Activated CD4-positive, CD25-positive, alpha-beta regulatory T cell (primary cell): ENCODE measurements at places on chromosomes 11 and 22.

- no peak for DNase-seq
These were observed 8.5 kb downstream of the MRPL16 start for GRCh38 chr11:59801981-59802638.

DNA sequence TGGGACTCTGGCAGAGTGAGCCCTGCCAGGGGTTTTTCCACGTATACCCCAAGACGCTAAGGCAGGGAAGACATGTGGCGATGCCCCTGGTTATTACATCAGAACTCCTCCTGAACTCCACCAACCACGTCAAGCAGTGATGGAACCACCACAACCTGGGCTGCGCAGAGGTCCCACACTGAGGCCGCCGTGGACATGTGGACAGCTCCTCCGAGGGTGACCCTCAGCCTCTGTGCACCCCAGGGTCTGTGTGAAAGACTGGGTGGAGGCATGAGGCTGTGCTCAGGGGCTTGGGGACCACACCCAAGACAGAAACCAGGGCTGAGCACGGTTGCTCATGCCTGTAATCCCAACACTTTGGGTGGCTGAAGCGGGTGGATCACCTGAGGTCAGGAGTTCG lies 52.2 kb downstream of the TRMU start:
- no peak for DNase-seq

- no peak for DNase-seq
These were observed 5.7 kb downstream of the PANX2 start for GRCh38 chr22:50175921-50176849.

- DNase-seq = no peak
These were observed 10.0 kb downstream of the MED15 start for GRCh38 chr22:20517422-20517821.

- no peak for DNase-seq
These were observed 32.2 kb downstream of the ZBTB16 start for GRCh38 chr11:114091516-114092397.

DNA sequence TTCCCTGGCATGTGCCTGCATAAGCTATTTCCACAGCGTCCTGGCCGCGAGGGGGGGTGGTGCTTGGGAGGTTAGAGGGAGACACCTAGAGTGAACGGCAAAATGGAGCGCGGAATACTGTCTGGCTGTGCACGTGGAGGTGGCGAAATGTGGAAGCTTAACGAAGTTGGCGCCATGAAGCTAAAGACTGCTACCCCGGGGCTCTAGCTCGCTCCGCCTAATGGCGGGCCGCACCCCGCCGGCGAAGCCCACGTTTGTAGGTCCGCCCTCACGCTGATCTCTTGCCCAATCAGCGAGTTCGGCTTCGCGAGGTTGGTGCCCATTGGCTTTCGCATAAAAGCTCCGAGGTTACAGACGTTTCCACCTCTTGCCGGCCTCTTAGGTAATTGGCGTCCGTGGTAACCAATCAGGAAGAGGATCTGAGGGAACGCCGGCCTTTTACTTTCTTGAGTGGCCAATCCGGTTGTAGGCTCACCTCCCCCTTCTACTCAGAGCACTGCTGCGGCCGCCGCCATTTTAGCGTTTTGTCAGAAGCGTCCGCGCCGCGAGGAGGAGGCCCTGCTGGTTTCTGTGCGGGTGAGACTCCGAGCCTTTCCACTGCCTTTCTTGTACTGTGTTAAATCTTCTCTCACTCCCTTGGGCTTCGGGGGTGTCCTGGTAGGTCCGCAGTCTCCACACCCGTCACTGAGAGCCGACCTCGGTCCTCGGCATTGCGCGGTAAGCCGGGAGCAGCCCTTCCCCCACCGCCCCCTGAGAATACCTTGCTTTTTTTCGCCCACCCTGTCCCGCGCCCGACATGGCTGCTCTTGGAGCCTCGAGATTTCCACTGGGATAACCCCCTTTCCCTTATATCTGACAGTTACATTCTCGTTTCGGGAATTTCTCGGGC lies at the start of gene RBM4:
Gene RBM4, plus strand, starts transcription at position 527 of the 889 bp plus-strand sequence. CDS start 1,009 bp downstream, outside the sequence.
- DNase-seq = peak; percentile 90

- DNase-seq = no peak
These were observed 1.1 kb upstream of the MTMR2 start for GRCh38 chr11:95925011-95925410.

- no peak for DNase-seq
These were observed 12.3 kb downstream of the ABTB2 start for GRCh38 chr11:34345540-34345876.

DNA sequence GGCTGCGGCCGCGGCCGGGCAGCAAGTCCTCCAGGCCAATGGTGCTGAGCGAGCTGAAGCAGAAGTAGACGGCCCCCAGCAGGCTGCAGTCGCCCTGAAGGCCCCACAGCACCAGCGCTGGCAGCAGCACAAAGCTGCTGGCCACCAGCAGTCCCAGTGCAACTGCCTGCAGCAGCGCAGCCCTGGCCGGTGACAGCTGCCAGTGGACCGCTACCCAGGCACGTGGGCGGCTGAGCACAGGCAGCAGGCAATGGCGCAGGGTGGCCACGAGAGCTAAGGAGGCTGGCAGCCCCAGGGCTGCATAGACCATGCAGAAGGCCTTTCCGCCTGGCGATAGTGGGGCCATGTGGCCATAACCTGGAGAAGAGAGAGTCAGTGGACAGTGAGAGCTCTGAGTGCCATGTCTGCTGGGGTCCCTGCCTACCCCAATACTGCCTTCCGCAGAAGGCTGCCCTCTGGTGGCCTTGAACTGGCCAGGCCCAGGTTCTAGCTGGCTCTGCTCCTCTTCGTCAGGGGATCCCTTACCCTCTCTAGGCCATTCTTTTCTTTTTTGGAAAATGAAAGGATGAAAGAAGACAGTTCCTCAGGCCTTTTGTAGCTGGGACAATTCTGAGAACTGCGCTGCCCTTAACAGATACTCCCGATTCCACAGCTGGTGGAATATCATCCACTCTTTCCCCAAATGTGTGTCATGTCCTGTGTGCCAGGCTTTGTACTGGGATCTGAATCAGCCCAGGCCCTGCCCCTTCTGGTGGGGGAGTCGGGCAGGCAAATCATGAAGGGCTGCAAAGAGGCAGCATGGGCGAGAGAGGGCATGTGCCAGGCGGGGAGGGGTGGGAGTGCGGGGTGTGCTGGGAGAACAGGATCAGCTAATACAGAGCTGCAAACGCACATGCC lies 1.8 kb downstream of the KCNK7 start:
- DNase-seq = no peak

GRCh38 chr11:45374653-45375059 lies 88.5 kb upstream of the SYT13 start:
- DNase-seq = no peak

DNA sequence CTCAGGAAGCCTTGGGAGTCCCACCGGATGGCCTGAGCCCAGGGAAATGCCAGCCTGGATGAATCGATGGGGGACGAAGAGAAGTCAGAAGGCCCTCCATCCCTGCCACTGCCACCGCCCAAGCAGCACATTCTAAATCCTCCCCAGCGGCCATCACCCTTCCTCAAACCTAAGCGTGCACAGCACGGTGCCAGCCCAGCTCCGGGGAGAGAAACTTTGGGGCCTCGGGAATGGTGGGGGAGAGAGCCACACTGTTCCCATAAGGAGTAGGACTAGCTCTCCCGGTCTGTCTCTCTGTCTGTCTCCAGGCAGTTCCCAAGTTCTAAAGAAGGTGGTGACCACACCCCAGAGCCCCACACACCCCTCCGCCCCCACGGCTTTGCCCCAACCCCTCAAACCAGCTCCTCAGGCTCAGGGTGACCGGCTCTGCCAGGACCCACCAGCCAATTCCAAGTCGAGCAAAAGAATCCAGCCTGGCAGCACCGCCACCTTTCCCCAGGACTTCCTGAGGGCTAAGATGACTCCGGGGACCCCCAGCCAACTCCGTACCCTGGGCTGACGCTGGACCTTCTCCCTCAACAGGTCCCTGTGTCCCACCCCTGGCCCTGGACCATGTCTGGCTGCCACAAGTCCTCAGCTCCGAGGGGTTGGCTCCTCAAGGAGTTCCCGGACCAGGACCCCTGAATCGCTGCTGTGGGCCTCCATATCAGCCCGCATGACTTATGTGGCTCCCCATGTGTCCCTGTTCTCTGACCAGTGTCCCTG lies 2.7 kb downstream of the AHNAK start:
- DNase-seq = no peak

- DNase-seq = no peak
These were observed 25.6 kb downstream of the MMP13 start for GRCh38 chr11:102929972-102930371.

- no peak for DNase-seq
These were observed at the start of gene PARVA for GRCh38 chr11:12377106-12377823. Gene PARVA, plus strand, starts transcription at chr11:12377571. Its CDS starts 77 bp downstream, at chr11:12377648.

GRCh38 chr11:107014871-107015270 lies 3.4 kb downstream of the GUCY1A2 start:
- DNase-seq = no peak

- no peak for DNase-seq
These were observed 353.1 kb downstream of the TBC1D22A start for GRCh38 chr22:47115518-47115890.

DNA sequence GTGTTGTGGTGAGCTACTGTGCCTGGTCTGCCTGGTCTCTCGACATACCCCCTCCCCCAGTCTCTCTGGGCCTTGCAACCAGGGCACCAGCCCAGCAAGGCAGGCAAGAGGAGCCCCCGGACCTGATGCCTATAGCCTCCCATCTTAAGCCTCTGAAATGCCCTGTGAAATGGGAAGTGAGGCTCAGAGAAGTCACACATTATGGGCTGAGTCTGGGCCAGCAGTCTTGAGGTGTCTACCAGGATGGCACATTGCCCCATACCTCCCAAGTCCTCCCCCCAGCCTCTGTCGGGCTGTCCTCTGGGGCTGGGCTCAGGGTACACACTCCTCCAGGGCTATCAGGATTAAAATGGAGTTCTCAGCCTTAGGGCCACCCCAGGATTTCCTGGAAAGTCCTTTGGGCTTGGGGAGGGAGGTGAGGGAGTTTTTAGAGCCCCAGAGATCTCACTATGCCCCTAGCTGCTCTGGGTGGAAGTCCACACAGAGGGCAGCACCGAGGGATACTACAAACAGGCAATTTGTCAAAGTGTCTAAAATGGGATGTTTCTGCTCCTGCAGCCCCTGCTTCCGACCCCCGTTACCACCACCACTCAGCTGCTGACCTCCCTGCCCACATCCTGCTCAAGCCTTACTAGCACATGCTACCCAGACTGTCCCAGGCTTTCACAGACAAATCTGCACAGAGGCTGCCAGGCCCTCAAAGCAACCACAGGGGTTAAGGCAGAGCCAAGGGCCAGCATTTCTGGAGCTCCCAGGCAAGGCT lies 3.1 kb upstream of the SH3BP1 start:
- DNase-seq = no peak

DNA sequence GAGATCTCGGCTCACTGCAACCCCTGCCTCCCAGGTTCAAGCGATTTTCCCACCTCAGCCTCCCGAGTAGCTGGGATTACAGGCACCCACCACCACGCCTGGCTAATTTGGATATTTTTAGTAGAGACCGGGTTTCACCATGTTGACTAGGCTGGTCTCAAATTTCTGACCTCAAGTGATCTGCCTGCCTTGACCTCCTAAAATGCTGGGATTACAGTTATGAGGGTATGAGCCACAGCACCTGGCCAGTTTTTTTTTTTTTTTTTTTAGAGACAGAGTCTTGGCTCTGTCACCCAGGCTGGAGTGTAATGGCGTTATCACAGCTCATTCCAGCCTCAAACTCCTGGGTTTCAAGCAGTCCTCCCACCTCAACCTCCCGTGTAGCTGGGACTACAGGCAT lies 54.9 kb upstream of the PRR5 start:
- no peak for DNase-seq

DNA sequence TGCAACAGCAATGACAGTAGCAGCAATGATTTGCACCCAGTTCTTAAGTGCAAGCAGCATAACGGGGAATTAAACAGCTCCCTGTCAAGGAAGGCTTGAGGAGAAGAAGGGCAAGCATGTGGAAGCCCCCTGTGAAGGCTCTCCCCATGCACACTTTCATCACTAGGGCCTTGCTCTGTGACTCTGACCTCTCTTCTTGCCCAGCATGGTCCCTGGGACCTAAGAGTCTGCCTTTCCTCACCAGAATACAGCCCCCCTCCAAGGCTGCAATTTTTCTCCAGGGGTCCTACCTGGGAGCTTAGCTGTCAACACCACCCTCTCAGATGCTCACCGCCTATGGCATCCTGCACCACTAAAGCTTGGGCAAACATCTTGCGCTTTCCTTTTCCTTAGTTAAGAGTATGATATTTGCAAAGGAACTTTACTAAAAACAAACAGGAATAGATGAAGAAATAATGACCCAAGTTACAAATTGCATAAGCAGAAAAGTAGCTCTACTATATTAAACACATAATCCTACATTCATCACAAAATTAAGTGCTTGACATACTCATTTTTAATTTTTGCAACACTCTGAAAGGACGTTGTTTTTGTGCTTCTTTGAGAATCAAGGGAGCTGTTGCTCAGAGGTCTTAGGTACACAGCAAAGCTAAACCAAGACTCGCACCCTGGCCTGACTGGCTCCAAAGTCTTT lies 187.6 kb downstream of the ADAMTS15 start:
- no peak for DNase-seq

- no peak for DNase-seq
These were observed 14.2 kb upstream of the CCDC89 start for GRCh38 chr11:85699957-85700741.

- no peak for DNase-seq
These were observed 156.3 kb downstream of the COMMD9 start for GRCh38 chr11:36132940-36133339.

- no peak for DNase-seq
These were observed 6.8 kb upstream of the PPM1F start for GRCh38 chr22:21959274-21960074.

GRCh38 chr11:64656862-64657261 lies 65.8 kb downstream of the SLC22A12 start:
- DNase-seq = no peak

GRCh38 chr11:134951305-134951700 lies 539.3 kb upstream of the B3GAT1 start:
- no peak for DNase-seq

DNA sequence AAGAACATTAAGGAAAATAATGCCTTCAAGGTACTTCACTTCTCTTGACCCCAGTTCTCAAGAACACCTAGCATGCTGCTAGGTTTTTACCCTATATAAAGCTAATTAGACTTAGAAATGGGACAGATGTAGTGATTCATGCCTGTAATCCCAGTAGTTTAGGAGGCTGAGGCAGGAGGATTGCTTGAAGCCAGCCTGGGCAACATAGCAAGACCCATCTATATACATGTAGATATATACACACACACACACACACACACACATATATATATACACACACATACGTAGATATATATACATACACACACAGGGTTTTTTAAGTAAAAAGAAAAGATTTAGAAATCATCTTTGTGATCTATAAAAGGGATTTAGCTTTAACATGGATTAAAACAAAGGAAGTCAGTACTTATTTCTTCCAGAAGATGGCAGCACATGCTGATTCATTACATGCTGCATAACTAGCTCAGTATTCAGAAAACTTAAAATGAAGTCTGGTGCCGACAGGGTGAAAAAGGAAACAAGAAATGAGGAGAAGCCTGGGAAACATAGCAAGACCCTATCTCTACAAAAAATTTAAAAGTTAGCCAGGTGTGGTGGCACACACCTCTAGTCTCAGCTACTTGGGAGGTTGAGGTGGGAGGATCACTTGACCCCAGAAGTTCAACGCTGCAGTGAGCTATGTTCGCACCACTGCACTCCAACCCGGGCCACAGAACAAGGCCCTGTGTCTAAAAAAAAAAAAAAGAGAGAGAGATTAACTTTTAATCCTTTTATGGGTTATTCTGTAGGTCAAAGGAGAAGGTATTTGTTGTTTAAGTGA lies 28.5 kb upstream of the RBX1 start:
- DNase-seq = no peak
